ENCODE measurements at places on chromosomes 3 and 15.

GRCh38 chr15:33722005-33722672 lies 246.2 kb upstream of the CHRM5 start:
- no peak for DNase-seq

DNA sequence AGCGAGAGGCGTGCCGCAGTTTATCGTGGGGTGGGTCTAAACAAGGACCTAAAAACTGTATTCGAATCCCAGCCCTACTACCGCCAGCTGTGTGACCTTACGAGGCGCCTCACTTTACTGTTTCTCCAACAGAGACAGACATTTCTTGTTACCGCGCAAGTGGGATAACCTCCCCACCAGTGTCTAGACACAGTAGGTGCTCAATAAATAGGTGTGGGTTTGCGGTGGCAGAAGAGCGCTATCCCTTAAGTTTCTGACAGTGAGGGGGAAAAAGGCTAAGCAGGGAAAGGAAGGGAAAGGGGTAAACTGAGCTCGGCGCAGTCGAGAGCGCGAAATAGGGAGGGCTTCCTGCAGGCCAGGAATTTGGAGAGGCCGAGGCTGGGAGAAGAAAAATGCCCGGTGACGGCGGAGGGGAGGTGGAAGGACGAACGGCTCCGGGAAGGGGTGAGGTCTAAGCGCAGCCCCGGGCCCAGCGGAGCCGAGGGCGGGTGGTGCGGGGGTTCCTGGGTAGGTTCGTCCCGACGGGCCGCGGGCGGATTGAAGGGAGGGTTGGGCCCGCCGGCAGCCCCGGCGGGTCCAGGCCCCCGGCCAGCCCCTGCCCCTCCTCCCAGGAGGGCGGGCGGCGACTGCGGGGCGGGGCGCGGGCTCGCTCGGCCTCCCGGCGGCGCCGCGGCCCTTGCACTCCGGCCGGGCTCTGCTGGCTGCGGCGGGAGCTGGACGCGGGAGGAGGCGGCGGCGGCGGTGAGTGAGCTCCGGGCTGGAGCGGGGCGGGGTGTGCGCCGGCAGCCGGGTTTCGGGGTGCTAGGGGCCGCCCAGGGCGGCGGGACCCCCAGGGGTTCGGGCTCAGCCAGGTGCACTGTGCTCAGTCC lies at the start of gene CGNL1:
TSS of gene CGNL1 (plus strand) at position 679 of the 869 bp plus-strand sequence. CDS start 61,495 bp downstream, outside the sequence.
- peak; percentile 38 for DNase-seq

DNA sequence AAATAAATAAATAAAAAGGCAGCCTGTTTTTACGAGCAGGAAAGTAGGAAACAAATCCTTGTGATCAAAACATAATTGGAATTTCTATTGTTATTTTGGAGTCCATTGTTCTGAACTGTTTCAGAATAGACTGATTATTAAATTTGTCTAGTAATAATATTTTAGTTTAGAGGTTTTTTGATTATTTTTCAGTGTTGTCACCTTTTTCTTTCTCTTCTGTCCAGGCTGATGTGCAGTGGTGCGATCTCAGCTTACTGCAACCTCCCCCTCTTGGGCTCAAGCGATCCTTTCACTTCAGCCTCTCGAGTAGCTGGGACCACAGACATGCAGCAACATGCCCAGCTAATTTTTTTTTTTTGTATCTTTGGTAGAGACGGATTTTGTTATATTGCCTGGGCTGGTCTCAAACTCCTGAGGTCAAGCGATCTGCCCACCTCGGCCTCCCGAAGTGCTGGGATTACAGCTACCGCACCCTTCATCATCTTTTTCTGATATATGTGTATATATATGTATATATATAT lies 38.0 kb downstream of the KAT2B start:
- no peak for DNase-seq

- DNase-seq, result no peak
These were observed 11.9 kb upstream of the PLA2G4D start for GRCh38 chr15:42106288-42106687.

DNA sequence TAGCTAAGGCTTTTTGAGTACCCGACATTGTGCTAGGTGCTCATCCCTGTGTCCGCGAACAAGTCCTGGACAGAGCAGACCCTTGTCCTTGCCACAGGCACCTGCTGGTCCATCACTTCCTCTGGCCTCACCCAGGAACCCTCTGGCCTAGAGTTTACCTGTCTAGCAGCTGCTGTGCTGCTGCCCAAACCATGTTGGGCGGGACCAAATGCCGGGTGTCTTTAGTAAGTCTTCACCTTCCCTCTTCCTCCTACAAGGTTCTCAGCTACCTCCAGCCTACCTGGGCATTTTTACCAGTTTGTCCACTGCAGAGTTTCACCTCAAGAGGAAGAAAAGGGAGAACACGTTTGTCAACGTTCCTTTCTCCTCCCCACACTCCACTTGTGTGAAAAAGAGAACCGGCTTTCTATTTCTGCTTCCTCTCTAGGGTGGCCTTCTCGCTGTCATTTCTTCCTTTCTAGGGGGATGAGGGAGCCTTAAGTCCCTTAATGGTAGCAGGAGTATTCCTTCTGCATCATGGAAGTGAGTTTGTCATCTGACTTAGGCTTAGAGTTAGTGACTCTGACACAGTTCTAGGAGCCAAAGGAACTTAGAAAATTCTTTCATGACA lies 80.4 kb upstream of the GCNT3 start:
- DNase-seq, result no peak

GRCh38 chr15:92617549-92618520 lies 37.7 kb downstream of the FAM174B start:
- peak; percentile 74 for DNase-seq

GRCh38 chr15:70098461-70099166 lies 897 bp upstream of the TLE3 start:
- peak; percentile 70 for DNase-seq

GRCh38 chr3:53114412-53115074 lies 15.7 kb downstream of the RFT1 start:
- DNase-seq, result no peak

GRCh38 chr15:56582785-56583184 lies 117.8 kb upstream of the MNS1 start:
- DNase-seq, result no peak
